ENCODE measurements at places on chromosomes 1 and 21. TPM values are rescaled to one million over a fixed set of nuclear protein-coding genes. Genes with fewer than 3 reads are reported as not detected.
A peak's percentile ranks its signal among the peaks of the same experiment; 100 is the strongest.

RGS16 gene
- 8.2 TPM for total RNA-seq

CADM3 gene
- 0.44 TPM for total RNA-seq

ZNF593OS gene
- 0.31 TPM for total RNA-seq

PAQR6 gene
- 1.2 TPM for total RNA-seq

LHX8 gene
- 0.09 TPM for total RNA-seq

DNA sequence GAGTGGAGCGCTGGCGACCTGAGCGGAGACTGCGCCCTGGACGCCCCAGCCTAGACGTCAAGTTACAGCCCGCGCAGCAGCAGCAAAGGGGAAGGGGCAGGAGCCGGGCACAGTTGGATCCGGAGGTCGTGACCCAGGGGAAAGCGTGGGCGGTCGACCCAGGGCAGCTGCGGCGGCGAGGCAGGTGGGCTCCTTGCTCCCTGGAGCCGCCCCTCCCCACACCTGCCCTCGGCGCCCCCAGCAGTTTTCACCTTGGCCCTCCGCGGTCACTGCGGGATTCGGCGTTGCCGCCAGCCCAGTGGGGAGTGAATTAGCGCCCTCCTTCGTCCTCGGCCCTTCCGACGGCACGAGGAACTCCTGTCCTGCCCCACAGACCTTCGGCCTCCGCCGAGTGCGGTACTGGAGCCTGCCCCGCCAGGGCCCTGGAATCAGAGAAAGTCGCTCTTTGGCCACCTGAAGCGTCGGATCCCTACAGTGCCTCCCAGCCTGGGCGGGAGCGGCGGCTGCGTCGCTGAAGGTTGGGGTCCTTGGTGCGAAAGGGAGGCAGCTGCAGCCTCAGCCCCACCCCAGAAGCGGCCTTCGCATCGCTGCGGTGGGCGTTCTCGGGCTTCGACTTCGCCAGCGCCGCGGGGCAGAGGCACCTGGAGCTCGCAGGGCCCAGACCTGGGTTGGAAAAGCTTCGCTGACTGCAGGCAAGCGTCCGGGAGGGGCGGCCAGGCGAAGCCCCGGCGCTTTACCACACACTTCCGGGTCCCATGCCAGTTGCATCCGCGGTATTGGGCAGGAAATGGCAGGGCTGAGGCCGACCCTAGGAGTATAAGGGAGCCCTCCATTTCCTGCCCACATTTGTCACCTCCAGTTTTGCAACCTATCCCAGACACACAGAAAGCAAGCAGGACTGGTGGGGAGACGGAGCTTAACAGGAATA is 4.2 kb downstream of the TFAP2E start:
- peak overlapping the region; percentile 32 for H3K4me3 ChIP-seq
- no peaks in the 10 kb centered on the region for H3K36me3 ChIP-seq
- H3K4me1 ChIP-seq, result peaks cover 29% of the 10 kb centered on the region
- H3K27me3 ChIP-seq, result peaks cover 68% of the 10 kb centered on the region
- no peak overlapping the region for H3K27ac ChIP-seq
- DNase-seq, result no peak

DNA sequence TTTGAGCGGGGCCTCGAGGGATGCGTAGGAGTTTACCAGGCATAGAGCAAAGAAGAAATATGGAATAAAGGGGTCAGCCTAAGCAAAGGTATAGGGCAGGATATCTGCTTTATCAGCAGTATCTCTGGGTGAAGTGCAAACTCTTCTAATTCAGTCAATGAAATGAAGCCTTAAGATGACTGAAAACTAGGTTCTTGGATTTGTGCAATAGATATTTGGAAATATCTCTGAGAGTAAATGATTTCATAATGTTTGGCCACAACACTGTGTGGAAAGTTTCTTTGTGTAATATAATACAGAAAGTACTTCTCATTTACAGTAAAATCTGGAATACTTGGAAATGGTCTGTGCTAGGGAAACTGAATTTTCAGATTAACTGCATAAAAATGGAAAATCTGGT is 26.1 kb downstream of the KCNJ15 start:
- H3K36me3 ChIP-seq, result no peaks in the 10 kb centered on the region
- no peak overlapping the region for H3K4me3 ChIP-seq
- H3K27ac ChIP-seq, result no peak overlapping the region
- no peaks in the 10 kb centered on the region for H3K27me3 ChIP-seq
- no peaks in the 10 kb centered on the region for H3K4me1 ChIP-seq

DNA sequence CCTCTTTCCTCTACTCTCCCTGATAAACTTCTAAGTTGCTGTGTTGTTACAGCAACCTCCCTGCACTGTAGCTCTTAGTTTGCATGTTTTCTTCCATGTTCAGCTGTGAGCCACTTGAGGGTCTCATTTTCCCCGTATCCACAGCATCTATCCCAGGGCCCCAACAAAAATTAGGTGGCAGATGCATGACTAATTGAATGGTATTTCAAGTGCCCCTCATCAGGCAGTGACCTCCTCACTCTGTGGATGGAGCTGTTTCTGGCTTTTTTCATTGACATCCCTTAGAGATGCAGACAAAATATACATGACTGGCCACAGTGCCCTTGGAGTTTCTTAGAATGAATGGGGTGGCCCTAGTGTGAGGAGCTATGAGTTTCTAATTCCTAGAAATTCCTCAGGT is 3.4 kb downstream of the CASQ2 start:
- peaks cover 10% of the 10 kb centered on the region for H3K36me3 ChIP-seq
- peak overlapping the region; percentile 62 for H3K27ac ChIP-seq
- DNase-seq, result no peak

- H3K27me3 ChIP-seq, result peaks cover 2% of the 10 kb centered on the region
- no peaks in the 10 kb centered on the region for H3K4me1 ChIP-seq
- no peaks in the 10 kb centered on the region for H3K36me3 ChIP-seq
- DNase-seq, result no peak
Observed at GRCh38 chr1:12757836-12758235, 11.8 kb downstream of the CFAP107 start.

GRCh38 chr1:151846062-151846568 is 6.5 kb upstream of the C2CD4D start:
- no peaks in the 10 kb centered on the region for H3K36me3 ChIP-seq
- H3K27me3 ChIP-seq, result peaks cover 14% of the 10 kb centered on the region
- H3K4me3 ChIP-seq, result no peak overlapping the region
- peaks cover 9% of the 10 kb centered on the region for H3K4me1 ChIP-seq

- H3K27ac ChIP-seq, result no peak overlapping the region
- H3K27me3 ChIP-seq, result no peaks in the 10 kb centered on the region
- H3K4me3 ChIP-seq, result no peak overlapping the region
Observed at GRCh38 chr1:31523012-31523411, 53.3 kb upstream of the TINAGL1 start.

- H3K4me3 ChIP-seq, result no peak overlapping the region
- no peak for DNase-seq
- H3K27me3 ChIP-seq, result peaks cover 67% of the 10 kb centered on the region
- no peak overlapping the region for H3K27ac ChIP-seq
Observed at GRCh38 chr1:1599030-1599934, 653 bp downstream of the FNDC10 start.

DNA sequence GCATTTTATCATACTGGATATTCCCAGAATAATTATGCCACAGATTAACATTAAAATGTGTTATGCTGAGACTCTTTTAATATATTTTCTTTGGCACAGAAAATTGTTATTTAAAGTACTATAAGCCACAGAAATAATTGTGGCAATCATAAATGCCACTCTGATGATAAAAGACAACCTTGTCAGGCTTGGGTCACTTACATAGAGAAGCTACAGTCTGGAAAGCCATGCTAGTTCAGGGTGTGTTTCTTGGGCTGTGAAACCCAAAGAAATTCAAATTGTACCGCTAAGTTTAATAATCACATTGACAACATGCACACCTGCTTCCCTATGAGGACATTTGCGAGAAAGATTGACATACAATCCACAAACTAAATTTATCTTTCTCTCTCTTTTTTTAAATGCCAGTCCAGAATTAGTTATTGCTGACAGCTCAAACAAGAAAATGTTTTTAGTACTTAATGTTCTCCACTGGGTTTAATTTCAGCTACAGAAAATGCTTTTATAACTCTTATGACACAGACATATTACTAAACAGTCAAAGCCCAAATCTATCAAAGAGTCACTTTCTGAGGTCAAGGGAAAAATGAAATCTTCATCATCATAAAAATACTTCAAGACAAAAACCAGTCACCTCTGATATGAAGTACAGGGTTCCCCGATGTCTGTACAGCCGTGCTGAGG is 38.7 kb downstream of the TTC13 start:
- no peak overlapping the region for H3K4me3 ChIP-seq
- no peaks in the 10 kb centered on the region for H3K27me3 ChIP-seq
- no peaks in the 10 kb centered on the region for H3K4me1 ChIP-seq
- H3K36me3 ChIP-seq, result peaks cover 11% of the 10 kb centered on the region
- no peak overlapping the region for H3K27ac ChIP-seq

- no peaks in the 10 kb centered on the region for H3K27me3 ChIP-seq
- peak; percentile 75 for DNase-seq
- H3K36me3 ChIP-seq, result no peaks in the 10 kb centered on the region
- H3K4me3 ChIP-seq, result no peak overlapping the region
Observed at GRCh38 chr1:235074523-235075047, 54.1 kb downstream of the TOMM20 start.

DNA sequence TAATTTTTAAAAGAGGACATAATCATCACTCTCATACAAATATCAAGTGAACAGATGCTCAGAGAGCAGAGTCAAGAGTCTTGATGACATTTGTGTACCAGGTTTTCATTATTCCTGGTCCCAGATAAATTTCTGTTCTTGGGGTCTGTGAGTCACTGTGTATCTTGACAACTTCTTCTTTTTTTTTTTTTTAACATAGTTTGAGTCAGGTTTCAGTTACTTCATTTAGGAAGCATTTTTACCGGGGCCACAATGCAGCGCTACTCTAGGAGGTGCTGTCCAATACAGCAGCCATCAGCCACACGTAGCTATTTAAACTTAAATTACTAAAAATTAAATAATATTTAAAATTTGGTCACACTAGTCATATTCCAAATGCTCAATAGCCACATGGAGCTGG is 188.1 kb upstream of the SAMSN1 start:
- H3K4me3 ChIP-seq, result no peak overlapping the region
- no peaks in the 10 kb centered on the region for H3K4me1 ChIP-seq
- no peak for DNase-seq

- peaks cover 10% of the 10 kb centered on the region for H3K4me1 ChIP-seq
- peak; percentile 47 for DNase-seq
- no peaks in the 10 kb centered on the region for H3K27me3 ChIP-seq
- peak overlapping the region; percentile 29 for H3K27ac ChIP-seq
- H3K36me3 ChIP-seq, result no peaks in the 10 kb centered on the region
Observed at GRCh38 chr21:16070207-16070651, 340.4 kb downstream of the USP25 start.

- no peak overlapping the region for H3K27ac ChIP-seq
- H3K27me3 ChIP-seq, result no peaks in the 10 kb centered on the region
- no peaks in the 10 kb centered on the region for H3K36me3 ChIP-seq
- no peaks in the 10 kb centered on the region for H3K4me1 ChIP-seq
- no peak overlapping the region for H3K4me3 ChIP-seq
- no peak for DNase-seq
Observed at GRCh38 chr1:7615138-7615537, 156.0 kb upstream of the VAMP3 start.

GRCh38 chr1:177977141-177977540 is 7.3 kb upstream of the SEC16B start:
- no peak overlapping the region for H3K27ac ChIP-seq
- no peak overlapping the region for H3K4me3 ChIP-seq
- H3K4me1 ChIP-seq, result no peaks in the 10 kb centered on the region

Data from muscle of leg (tissue), 16 donors.